ENCODE measurements at places on chromosomes 2 and 18.

GRCh38 chr2:161415034-161415986 is 787 bp upstream of the TBR1 start:
- peak; percentile 28 for DNase-seq

GRCh38 chr2:216555274-216555673 is 56.6 kb downstream of the RPL37A start:
- DNase-seq, result no peak

- no peak for DNase-seq
Observed at GRCh38 chr2:132550946-132551345, 119.1 kb downstream of the LYPD1 start.

- DNase-seq, result no peak
Observed at GRCh38 chr2:205708231-205708631, 25.9 kb downstream of the NRP2 start.

DNA sequence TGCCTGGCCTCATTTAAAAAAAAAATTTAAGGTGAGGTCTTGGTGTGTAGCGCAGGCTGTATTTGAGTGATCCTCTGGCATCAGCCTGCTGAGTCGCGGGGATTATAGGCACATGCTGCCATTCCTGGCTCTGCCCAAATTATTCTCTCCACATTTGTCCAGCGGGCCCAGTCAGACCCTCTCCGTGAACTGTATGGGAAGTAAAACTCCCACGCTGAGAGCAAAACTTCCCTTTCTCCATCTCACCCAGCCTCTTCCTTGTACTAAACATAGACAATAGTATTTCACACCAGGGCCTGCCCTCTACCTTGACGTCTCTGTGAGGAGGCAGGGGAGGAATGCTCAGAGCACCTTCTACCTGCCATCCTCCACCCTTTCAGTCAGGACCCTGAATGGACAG is 37.0 kb downstream of the EIF4E2 start:
- no peak for DNase-seq

DNA sequence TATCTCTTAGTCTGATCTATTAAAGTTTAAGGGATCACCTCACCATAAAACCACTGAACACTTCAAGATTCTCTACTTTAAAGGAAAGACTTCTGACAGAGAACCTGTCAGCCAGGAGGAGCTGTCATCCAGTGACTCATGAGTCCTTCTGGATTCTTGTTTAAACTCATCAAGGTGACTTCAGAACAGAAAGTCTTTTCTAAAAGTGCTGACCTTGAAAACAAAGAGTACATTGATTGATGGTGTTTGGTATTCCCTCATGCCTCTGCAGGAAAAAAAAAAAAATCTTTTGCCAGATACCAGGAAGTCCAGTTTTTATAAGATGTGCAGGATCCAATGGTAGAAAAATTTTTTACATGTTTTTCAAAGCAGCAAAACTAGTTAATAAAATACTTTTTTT is 12.3 kb downstream of the DSG2 start:
- no peak for DNase-seq

GRCh38 chr2:60586081-60586480 is 32.6 kb upstream of the BCL11A start:
- no peak for DNase-seq

GRCh38 chr2:42171396-42171980 is 2.3 kb downstream of the EML4 start:
- DNase-seq, result no peak

DNA sequence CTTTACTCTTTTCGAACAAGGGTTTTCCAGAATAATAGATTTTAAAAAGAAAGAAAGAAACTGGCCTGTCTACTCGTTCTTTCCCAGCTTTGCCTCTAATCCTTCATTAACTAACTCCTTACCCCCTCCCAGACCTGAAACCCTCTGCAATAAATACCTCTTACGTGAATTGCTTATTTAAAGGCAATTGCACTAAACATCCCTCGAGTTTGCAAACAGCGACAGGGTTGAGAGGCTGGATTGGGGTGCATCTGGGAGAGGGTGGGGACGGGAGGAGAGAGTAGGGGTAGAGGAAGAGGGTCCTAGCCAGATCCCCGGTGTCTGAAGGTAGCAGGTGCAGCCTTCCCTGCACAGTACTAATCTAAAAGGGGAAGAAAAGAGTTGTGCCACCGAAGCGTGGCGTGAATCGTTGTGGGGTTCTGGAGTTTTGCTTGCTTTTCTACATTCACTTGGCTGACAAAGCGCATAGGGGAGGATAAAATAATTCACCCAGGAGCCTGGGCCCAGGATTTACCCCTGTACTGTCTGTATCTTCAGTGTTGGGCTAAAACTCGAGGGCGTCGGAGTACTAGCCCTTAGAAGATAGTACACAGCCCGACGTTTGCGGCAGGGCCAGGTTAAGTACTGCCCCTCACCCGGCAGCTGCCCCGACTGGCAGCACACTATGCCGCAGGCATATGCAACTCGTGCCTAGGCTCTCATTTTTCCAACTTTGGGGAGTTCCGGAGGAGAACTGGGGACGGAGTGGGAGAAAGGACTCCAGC is 1.9 kb upstream of the NEUROD1 start:
- DNase-seq, result peak; percentile 10

DNA sequence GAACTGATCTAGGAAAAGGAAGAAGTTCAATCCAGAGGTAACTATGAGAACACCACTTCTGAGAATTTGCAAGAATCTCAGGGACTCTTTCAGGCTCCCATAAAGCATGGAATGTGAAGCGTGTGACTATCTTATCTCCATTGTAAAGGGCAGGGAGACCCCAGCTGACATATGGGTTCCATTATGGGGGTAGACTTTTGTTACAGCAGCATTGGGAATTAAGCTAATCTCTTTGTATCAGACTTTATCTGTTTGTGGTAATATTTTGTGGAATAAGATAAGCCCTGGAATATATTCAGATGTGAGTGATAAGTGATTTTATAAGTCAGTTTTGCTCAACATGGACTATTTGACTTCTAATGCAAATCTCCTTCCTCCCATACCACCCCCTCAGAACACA is 468.3 kb downstream of the MEIS1 start:
- DNase-seq, result no peak

DNA sequence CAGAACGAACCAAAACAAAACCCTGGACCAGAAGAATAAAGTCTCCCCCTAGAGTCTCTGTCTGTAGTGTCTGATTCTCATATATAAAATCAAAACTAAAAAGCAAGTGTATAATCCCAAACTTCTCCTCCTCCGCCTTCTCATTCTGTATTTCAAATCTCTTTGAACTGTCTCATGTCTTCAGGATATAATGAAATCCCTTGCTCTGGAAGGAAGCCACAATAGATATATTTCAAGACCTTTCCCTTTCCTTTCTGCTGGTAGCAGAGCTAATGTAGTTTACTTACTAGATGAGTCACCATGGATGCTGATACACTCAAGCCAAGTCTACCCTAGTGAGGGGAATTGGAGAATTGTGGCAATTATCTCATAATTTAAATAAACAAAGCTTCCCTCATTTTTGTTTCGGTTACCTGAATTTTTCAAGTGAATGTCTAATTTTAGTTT is 33.5 kb upstream of the CCDC93 start:
- no peak for DNase-seq

DNA sequence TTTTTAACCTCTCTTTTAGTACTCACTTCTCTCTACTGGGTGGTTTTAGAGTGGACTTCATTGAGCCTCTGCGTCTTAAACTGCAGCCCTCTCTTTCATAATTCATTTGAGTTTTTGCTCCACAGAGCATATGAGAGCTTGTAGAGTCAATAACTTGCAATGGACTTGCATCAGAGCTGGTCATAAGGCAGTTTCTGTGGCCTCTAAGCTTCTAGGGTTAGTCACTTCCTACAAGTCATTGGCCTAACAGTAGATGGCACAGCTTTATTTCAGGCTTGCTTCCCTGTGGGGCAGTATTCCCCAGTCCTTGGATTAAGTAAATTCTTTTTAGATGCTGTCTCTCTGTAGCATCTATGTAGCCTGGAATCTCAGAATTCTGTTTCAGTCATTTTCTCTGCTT is 1435.7 kb downstream of the LRP1B start:
- no peak for DNase-seq

DNA sequence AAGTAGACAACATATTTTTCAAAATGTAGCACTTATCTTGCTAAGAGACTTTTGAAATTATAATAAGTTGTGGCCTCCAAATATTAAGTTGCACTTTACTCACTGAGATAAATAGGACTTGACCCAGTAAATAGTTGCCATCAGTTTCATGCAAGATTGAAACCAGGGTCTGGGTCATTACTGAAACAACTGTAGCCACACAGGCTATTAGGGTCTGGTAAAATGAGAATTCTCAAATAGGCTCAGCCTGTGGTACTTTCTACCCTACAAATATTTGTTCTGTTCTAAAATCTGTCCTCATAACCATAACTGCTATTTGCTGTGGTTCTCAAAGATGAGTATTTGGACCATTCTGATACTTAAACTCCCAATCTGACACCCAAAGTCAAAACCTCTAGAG is 115.4 kb upstream of the STK17B start:
- no peak for DNase-seq

DNA sequence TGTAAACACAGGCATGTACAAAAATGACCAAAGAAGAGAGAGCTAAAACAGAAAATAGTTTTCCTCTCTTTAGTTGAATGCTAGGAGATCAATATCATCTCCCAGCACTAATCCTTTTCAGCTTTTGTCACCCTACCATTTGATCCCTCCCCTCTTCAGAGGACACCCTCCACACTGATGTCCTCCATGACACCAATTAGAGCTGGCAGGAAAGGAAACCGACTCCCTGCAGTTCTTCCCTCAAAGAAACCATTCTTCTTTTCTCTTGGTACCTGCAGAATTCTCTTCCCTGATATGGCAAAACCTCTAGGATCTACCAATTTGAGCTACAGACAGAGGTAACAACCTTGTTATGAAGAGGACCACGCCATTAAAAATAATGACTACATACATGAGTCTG is 5.3 kb downstream of the EPB41L3 start:
- no peak for DNase-seq

DNA sequence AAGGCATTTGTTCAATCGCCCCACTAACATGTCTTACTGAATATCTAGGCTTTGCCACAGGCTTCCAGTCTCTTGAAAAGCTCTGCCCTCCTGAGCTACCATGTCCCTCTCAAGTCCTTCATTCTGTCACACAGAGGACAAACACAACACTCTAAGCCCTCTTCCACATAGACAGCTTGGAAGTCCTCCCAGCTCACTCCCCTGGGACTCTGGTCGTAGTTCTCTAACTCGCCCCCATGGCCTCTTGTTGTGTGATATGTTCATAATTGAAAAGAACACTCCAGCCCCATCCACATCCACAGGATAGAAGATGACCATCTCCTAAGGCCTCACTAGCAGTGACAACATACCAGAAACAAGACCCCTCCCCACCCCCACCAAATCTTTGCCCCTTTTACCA is 37.9 kb downstream of the BUB1 start:
- no peak for DNase-seq

DNA sequence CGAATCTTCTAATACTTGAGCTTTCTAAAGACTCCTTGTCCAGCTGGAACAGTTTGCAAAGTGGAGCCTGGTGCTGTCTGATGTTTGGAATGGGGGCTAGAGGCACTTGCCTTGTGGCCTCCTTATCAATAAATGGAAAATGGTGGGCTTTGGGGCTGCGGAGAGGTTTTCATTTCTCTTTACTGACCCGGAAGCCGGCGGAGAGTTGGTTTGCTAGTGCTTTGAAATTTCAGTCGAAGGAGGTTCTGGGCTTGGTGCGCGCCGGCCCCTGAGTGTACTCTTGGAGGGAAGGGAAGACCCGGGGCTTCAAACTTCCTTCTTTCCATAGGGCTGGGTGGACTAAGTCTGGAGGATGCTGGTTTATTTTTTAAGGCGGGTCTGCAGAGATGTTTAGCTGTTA is 714 bp downstream of the RPIA start:
- peak; percentile 49 for DNase-seq

DNA sequence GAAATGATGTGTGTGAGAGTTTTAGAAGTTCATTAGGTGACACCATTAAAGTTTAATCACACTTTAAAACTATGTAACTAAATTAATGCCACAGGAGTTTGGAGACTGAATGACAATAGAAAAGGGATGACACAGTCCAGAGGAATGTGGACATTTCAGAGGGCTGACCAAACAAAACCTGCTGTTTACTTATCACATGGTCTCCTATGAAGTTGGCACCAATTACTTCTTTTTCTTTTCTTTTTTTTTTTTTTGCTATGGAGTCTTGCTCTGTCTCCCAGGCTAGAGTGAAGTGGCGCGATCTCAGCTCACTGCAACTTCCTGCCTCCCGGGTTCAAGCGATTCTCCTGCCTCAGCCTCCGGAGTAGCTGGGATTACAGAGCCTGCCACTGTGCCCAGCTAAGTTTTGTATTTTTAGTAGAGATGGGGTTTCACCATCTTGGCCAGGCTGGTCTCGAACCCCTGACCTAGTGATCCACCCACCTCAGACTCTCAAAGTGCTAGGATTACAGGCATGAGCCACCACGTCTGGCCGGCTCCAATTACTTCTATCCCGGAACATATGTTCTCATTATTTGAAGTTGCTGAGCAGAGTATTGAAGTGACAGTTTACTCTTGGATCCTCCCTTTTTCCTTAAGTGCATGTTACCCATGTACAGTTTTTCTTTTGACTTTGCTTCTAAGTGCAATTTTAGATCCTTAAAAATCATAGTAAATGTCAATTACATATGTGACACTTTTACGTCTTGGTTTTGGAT is 4.3 kb downstream of the AGPS start:
- no peak for DNase-seq

- DNase-seq, result no peak
Observed at GRCh38 chr2:235979753-235980435, 188.3 kb downstream of the GBX2 start.
